Smooth muscle cell of the coronary artery (primary cell): ENCODE measurements at places on chromosomes 3 and 15. TPM values are rescaled to one million over a fixed set of nuclear protein-coding genes. Genes with fewer than 3 reads are reported as not detected.

Gene CP
- total RNA-seq: 0.38 and 30.1 TPM in 2 replicates

Gene RNU5B-1
- not detected in 2 replicates for total RNA-seq

Gene ARGFX
- total RNA-seq: not detected in 2 replicates

Gene CACNA1D
- total RNA-seq: 0.47 TPM in 1 of 2 replicates, not detected in the other

Gene ZPLD1
- 0.38 TPM in 1 of 2 replicates, not detected in the other for total RNA-seq
